ENCODE measurements at places on chromosomes 13 and 19.

DNA sequence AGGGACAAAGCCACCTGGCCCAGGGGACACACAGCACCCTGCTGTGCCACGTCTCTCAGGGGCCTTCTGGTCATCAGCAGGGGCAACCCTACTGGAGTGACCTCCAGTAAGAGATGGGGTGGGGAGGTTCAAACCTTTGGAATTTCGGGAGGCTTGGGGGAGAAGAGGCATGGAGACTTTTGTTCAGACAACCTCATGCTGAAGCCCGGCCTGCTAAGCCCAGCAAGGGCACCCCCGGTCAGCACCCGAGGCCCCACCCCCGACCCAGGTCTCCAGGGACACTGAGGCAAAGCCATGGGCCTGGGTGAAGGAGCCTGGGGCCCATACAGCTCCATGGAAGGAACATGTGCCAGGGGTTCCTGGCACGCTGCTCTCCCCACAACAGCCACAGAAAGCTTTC lies 23.3 kb downstream of the ZNF787 start:
- DNase-seq, result no peak

- DNase-seq, result no peak
These were observed 14.8 kb upstream of the GPI start for GRCh38 chr19:34350161-34350561.

GRCh38 chr13:92657565-92657964 lies 569.0 kb upstream of the GPC6 start:
- DNase-seq, result no peak

DNA sequence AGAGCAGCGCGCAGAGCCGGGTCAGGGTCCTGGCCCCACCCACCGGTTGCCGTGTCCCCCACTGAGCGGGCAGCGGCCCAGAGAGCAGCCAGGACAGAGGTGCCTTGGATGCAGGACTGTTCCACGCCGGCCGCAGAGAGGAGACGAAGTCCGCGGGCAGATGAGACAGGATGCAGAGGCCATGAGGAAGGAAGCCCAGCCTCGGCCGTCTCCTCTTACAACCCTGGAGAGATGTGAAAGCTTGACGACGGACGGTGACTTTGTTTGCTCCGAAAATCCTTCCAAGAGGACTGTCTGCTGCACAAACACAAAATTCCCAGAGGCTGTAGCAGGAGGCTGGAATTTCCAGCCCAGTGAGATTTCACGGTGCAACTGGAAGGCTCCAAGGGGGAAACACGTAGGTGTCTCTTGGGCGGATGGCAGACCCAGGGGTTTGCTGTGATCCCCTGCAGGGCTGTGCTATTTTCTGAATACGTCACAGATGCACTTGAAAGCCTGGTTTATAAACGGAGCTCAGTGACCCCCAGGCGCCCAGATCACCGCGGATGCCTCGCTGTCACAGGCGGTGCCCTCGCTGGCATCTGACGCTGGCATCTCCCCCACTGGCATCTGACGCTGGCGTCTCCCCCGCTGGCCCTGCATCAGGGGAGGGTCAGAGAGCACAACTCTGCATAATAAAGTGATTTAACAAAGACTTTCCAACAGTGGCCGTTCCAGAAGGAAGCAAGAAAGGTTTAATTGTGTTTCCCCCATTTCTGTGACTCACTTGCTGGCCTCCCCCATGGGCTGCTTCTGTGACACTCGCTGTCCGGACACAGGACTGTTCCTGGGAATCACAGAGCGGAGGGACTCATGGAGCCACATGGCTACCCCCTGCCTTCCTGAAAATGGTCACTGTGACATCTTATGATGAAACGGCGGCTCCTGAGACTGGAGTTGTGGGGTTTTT lies 62.0 kb upstream of the C13orf46 start:
- no peak for DNase-seq

DNA sequence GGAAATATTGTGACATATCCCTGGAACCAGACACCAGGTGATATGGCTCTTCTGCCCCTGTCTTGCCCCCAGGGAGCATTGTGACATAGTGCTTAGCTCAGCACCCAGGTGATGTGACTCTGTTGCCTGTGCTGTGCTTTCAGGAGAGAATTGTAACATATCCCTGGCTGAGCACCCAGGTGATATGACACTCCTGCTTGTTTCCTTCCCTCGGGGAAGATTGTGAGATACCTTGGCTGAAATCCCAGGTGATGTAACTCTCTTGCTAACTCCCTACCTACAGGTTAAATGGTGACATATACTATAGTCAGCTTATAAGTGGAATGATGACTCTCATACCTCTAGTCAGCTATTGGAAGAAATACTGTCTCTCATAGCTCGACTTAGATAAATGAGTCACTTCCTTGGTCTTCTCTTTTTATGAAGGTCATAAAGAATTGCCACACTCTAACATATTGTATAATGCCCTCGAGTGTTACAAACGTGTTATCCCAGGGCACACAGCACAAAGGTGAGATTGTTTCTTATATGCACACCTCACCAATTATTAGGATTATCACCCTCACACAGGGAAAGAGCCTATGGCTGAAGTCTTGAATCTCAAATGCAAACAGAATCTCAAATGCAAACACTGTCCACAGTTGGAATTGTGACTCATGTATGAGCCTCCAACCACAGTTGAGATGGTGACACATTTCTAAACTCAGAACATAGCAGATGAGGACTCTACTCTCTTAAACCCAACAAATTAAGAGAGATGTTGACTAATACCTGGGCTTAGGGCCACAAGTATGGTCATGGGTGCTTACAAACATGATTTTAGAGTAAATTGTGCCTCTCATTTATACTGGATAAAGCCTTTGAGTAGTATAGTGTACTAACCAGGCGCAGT lies 32.7 kb upstream of the ZNF254 start:
- peak; percentile 92 for DNase-seq

GRCh38 chr13:32432856-32433255 lies 4.9 kb upstream of the N4BP2L1 start:
- peak; percentile 49 for DNase-seq

- no peak for DNase-seq
These were observed 7.2 kb upstream of the ASPDH start for GRCh38 chr19:50520822-50521465.

GRCh38 chr13:60143775-60144174 lies 20.0 kb downstream of the DIAPH3 start:
- no peak for DNase-seq

GRCh38 chr19:5171711-5172110 lies 168.9 kb downstream of the PTPRS start:
- no peak for DNase-seq

DNA sequence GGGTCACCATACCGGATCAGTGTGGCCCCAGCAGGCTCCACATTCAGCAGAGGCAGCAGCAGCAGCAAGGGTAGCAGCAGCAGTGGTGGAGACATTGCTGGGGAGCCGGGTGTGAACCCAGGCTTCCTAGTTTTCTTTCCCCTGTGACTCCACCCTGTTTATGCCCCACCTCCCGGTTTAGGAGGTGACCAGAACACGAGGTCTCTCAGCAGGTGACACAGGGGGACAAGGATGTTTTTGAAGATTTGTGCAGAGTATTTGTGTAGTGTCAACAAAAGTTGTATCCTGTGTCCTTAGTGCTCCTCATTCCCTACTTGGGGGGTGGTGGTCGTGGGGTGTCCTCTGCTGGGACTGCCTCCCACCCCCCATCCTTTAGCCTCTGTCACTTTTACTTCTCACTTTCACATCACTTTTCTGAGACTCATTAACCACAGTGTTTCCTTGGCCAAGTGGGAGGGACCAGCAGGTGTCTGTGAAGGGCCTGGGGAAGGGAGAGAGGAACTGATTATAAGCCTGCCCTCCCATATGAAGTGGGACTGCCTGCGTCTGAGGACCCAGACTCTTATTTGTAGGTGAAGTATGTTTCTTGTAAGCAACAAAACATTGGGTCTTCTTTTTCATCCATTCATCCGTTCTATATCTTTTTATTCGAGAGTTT lies 15.6 kb upstream of the KCNC3 start:
- no peak for DNase-seq

GRCh38 chr19:31992750-31993149 lies 352.7 kb upstream of the ZNF507 start:
- DNase-seq, result no peak

- no peak for DNase-seq
These were observed 2.4 kb upstream of the AKAP8L start for GRCh38 chr19:15421136-15421695.

GRCh38 chr13:103324641-103325040 lies 258.4 kb upstream of the SLC10A2 start:
- no peak for DNase-seq

GRCh38 chr13:41402691-41403511 lies 54.4 kb upstream of the RGCC start:
- DNase-seq, result no peak

- no peak for DNase-seq
These were observed 11.4 kb downstream of the SBNO2 start for GRCh38 chr19:1162404-1163282.

- no peak for DNase-seq
These were observed 1.2 kb downstream of the CBARP start for GRCh38 chr19:1236576-1236975.

DNA sequence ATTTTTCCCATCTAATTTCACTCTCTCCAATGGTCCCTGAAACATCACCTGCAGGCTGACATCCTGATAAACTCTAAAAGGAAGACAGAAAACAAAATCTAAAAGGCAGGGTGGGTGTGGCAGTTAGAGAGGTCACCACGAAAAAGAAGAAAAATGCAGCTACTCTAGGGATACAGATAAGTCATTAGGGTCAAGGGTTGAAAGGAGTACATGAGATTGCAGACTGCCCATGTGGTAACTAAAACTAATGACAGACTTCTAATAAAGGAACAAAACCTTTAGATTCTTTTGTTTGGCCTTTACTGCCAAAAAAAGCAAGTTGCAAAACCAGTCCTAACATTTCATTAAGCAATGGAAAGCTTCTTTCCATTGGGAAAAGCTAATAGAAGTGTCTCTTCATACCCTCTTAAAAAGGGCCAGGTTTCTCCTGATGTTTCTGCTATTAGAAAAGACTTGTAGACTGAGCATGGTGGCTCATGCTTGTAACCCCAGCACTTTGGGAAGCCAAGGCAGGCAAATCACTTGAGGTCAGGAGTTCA lies 31.0 kb downstream of the THSD1 start:
- no peak for DNase-seq

- no peak for DNase-seq
These were observed 1.7 kb downstream of the YJEFN3 start for GRCh38 chr19:19530423-19530804.

DNA sequence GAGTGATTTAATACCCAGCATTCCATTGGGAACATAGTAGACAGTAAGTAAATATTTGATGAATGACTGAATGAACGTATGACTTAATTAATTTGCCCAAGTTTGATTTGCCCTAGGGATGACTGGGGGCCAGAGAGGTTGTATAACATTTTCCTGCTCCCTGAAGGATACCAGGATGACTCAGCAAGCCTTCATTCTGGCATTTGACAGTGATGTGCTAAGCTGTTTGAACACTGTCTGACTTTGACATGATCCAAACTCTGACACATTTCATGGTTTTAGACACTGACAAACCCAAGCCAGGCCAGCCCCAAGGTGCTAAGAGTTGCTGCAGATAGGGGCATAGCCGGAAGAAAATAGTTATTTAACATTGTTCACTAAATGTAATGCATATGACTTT lies 53.4 kb upstream of the KLF12 start:
- peak; percentile 61 for DNase-seq

GRCh38 chr13:111043575-111043982 lies 71.5 kb upstream of the ARHGEF7 start:
- DNase-seq, result peak; percentile 88

DNA sequence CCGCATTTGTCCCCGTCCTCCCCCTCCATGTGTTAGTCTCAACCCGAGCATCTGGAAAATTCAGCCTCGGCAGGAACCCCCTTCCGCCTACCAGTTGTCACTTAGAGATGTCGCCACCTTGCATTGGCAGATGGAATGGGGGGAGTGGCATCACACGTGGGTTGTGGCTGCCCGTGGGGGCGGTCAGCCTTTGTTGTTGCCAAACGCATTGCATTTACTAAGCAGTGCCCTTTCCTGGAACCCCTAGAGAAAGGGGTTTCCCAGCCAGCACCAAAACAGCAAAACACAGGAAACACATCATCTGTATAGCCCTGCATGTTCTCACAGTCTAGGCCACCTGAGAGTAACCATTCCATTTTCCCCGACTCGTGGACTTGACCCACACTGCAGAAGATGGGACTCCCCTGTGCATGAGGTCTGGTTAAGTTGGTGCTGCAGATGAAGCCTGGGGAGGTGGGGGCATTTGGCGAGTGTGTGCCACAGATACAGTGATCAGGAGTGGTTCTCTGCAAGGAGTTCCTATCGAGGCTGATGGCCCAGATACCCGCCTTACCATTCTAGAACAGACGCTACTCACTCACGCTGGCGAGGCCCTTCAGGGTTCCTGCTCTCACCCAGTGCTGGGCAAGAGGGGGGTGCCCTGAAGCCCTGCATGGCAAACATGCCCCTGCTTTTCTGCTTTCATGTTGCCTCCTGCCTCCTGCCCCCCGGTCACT lies 38.3 kb downstream of the TMED1 start:
- DNase-seq, result no peak

GRCh38 chr13:96285729-96286128 lies 195.8 kb downstream of the HS6ST3 start:
- no peak for DNase-seq

DNA sequence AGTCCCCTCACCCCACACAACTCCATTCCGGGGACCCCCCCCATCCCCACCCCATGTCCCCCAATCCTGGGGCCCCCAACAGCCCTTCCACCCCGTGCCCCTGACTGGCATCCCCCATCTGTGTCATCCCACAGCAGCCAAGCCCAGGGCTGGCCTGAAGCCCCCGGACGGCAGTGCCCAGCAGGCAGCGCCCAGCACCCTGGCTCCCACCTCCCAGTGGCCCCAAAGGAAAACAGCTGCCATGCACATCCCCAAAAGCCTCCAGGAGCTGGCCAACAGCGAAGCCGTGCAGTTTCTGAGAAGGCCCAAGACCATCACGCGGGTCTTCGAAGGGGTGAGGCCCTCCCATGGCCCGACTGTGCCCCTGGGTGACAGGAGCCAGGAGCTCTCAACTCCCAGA lies 1.4 kb downstream of the SYNGR4 start:
- DNase-seq, result no peak

DNA sequence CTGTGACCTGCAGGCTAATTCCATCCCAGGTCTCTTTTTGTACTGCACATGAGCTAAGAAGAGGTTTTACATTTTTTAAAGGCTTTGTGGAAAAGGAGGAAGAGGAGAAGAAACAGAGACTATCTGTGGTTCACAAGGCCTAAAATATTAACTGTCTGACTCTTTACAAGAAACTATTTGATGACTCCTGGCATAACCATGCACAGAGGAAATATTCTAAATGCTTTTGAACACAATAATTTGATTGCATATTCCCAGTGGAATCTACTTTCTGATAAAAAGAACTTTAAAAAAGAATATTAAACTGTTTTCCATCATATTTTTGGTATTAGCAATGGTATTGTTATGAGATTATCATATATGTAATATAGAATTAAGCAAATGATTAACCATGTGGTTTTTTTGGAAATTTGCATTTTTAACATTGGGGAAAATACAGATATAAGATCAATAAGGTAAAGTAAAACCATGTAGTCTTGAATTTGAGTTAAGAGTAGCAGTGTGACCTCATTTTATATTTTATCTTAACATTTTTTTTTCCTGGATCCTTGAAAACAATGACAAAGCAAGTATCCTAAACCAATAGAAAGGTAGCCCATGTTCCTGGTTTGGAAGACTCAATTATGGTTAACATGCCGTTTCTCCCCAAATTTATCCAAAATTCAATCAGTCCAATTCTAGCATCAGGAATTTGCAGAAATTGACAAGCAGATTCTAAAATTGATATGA lies 251.0 kb downstream of the UQCRFS1 start:
- peak; percentile 76 for DNase-seq

- peak; percentile 91 for DNase-seq
These were observed 15.5 kb downstream of the DPP9 start for GRCh38 chr19:4707956-4708650.
